ENCODE measurements at places on chromosomes 2 and 18.

GRCh38 chr2:135829378-135830135, 7.4 kb downstream of the LCT start:
- no peak for DNase-seq

GRCh38 chr2:166361351-166362153, 14.2 kb downstream of the SCN9A start:
- no peak for DNase-seq

GRCh38 chr2:147450661-147451510, 393.9 kb upstream of the ACVR2A start:
- DNase-seq: no peak

- DNase-seq: no peak
Measured at GRCh38 chr2:190637903-190638618, 10.8 kb upstream of the NAB1 start.

DNA sequence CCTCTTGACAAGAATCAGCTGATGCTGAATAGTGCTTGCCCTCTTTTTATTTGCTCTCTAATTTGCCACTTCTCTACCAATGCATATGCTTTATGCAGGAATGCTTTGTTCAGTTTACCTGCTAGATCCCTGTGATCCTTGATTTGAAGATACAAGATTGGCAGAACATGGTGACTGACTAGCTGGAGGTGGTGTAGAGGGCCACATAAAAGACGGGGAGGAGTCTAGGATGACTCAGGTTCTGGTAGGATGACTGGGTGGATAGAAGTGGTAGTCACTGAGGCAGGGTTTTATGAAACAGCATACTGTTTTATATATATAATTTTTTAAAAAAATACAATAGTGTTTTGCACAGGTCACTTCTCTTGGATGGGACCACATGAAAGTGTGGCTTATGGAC, 6.3 kb upstream of the ADGRF3 start:
- DNase-seq: no peak

- no peak for DNase-seq
Measured at GRCh38 chr2:54042341-54042740, 71.5 kb upstream of the PSME4 start.

DNA sequence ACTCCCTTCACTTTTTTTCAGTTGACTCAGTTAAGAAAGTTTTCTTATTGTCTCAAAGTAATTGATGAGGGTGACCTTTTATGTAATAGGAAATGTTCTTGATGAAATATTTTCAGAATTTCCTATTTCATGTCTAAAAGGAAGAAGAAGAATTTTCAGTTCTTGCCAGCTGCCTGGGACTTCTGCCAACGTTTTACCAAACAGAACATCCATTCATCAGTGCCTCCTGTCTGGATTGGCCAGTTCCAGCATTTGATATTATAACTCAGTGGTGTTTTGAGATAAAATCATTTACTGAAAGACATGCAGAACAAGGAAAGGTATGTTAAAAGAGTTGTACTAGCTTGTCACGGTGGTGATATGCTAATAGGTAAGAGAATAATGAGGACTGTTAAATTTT, 104.7 kb upstream of the MYO3B start:
- DNase-seq: no peak

DNA sequence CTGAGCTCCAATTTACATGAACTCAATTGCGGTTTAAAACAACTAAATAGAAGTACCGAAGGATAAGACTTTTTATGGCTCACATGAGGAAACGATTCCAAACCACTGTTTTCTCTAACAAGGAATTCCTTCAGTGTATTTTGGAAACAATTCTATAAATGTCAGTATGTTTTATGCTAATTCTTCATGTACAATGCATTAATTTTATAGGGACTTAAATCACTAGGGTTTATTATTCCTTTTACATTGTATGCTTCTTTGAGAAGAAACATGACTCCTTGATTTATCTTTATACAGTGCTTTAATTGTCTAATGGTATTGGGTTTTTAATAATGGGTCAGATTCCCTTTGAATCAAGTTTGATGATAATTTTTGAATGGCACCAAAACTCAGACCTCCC, 566.8 kb downstream of the EPHA4 start:
- DNase-seq: no peak

- DNase-seq: no peak
Measured at GRCh38 chr2:235505181-235505741, 11.4 kb downstream of the AGAP1 start.

DNA sequence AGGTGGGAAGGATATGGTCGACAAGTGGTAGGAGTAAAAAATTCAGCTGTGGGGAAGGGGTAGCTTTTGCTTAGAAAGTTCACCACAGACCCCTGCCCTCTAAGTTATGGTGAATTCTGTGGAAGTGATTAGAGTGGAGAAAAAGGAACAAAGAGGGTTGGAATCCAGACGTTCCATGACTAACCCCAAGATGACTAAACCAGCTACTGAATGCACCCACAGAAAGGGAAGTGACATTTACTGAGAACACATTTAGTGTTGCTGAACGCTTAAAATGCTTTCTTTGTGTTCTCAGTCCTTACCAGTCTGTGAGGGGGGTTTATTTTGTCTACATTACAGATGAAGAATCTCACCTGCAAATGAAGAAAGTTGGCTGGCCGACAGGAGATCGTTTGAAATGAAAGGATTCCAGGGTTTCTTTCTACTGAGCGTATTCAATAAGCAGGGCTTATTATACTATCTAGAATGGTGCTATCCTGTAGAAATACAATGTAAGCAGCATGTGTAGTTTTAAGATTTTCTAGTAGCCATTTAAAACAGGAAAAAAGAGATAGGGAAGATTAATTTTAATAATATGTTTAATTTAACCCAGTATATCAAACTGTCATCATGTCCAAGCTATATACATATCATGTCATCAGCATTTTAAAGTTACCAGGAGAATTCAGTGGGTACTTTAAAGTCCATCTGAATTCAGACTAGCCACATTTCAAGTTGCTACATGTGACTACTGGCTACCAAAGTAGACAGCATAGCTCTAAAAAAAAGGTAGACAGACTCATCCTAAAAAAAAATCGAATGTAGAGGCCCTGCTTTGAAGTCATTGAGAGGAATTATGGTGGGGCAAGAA, 60.1 kb downstream of the LIMS1 start:
- DNase-seq: no peak

DNA sequence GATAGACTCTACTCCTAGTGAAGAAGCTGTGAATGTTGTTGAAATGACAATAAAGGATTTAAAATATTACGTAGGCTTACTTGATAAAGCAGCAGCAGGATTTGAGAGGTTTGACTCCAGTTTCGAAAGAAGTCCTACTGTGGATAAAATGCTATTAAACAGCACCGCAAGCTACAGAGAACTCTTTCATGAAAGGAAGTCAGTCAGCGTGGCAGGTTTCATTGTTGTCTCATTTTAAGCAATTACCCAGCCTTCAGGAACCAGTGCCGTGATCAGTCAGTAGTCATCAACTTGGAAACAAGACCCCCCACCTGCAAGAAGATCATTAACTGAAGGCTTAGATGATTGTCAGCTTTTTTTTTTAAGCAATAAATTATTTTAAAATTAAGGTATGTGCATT, 14.0 kb downstream of the USP14 start:
- no peak for DNase-seq

- no peak for DNase-seq
Measured at GRCh38 chr2:144382849-144383248, 137.1 kb downstream of the ZEB2 start.

DNA sequence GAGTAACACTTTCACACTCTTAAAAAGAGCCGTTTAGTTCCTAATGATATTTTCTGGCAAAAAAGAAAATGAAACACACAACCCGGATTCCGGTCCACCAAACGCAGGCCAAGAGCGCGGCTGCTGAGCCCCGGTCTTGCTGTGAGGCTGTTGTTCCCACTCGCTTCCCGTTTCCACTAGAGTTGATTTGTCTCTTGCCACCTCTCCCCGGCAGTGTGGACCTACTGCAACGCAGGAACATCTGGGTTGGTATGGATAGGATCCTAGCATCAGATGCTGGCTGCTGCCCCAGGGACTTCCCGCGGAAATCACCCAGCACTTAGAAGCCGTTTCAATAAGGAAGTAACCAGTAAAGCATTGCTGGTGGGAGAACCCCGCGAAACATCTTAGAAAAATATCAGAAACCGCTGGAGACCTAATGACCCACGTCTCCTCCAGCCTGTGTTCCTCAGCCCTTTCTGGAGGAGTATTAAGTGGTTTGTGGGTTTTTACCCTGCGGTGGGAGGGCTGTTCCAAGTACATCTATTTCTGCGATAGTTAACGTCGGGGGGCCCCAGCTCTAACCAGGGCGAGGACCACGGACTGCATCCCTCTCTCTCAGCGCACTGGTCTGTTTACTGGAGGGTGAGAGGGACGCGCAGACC, 939 bp downstream of the DOCK10 start:
- DNase-seq: peak; percentile 23

GRCh38 chr2:191303140-191304005, 58.2 kb downstream of the MYO1B start:
- DNase-seq: no peak

- DNase-seq: no peak
Measured at GRCh38 chr2:7020059-7020458, 102.8 kb downstream of the RNF144A start.

DNA sequence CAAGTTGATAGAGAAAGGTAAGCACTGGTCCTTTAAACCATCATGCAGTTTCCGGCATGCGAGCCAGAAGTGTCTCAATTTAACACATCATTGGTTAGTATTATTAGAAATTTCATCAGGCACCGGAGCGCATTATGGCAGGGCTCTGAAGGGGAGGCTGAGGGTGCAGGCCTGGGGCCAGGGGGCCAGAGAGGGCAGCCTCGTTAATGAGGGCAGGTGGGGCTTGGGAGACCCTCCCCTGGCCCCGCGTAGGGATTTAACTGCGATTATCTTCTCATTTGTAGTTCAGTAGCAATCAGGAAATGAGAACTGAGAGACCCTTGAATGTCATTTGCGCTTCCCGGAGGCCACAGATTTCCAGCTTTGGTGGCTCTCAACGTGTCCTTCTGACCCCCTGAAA, 246.4 kb downstream of the KLHL29 start:
- no peak for DNase-seq

GRCh38 chr2:238501311-238501710, 74.6 kb downstream of the ASB1 start:
- no peak for DNase-seq

GRCh38 chr2:30112561-30112960, 34.2 kb upstream of the YPEL5 start:
- DNase-seq: no peak

- peak; percentile 90 for DNase-seq
Measured at GRCh38 chr18:48545757-48546321, 7.0 kb downstream of the CTIF start.

GRCh38 chr2:202133909-202134265, 60.8 kb downstream of the KIAA2012 start:
- DNase-seq: no peak

DNA sequence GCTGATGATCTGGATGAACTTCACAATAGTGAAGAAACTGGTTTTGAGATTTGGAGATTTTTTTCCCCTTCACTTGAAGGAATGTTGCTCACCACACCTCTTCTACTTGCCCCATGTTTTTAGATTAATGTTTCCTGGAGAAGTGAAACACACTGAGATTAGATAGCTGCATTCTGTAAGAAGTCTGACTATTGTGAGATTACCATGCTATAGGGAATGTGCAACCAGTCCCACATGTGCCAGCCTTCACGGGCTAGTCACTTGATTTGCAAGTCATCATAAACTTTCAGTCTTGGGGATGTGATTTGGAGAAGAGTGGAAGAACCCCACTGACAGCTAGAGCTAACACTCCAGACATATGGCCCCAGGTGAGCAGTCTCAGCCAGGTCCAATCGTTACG, 7.4 kb upstream of the CCNYL1 start:
- no peak for DNase-seq

GRCh38 chr2:65076345-65076710, 20.1 kb downstream of the CEP68 start:
- DNase-seq: no peak

DNA sequence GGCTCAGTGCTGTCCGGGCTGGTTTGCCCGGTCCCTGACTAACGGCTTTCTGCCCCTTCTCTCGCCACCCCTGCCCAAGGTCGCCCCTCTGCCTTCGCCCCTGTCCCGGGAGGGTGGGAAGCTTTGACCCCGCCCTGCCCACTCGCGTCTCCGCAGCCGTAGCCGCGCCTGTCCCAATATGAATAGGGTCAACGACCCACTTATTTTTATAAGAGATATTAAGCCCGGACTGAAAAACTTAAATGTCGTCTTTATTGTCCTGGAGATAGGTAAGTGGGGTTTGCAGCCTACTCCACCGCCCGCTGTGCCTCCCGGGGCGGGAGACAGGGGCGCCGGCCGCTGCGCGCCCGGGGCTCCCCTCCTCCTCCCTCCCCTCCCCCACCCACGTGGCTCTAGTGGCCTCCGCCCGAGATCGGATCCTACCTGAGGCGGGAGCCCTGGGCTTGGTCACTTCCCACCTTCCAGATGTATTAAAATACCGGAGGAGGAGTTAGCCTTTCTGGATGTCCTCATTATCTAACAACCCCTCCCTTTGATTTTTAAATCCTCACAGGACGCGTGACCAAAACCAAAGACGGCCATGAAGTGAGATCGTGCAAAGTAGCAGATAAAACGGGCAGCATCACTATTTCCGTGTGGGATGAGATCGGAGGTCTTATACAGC, 633 bp downstream of the NABP1 start:
- DNase-seq: peak; percentile 76

DNA sequence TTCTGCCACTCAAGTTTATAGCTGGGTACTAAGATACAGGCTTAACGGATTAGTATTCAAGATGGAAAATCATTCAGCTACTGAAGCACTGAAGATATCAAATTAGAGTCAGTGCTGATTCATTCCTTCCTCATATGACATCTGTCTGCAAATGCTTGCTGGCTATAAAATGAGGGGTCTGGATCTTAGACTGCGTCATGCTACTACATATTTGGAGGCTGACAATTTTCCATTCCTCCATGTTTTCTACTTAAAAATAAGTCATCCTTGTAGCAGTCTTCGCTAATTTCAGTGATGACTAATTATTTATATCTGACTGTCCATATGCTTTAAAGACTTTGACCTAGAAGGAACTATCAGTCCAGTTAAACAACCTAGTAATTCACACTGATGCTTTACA, 233.4 kb downstream of the RIT2 start:
- no peak for DNase-seq

- no peak for DNase-seq
Measured at GRCh38 chr2:25954199-25954752, 28.0 kb downstream of the KIF3C start.

GRCh38 chr18:75250471-75250821, 39.8 kb downstream of the TSHZ1 start:
- DNase-seq: no peak

DNA sequence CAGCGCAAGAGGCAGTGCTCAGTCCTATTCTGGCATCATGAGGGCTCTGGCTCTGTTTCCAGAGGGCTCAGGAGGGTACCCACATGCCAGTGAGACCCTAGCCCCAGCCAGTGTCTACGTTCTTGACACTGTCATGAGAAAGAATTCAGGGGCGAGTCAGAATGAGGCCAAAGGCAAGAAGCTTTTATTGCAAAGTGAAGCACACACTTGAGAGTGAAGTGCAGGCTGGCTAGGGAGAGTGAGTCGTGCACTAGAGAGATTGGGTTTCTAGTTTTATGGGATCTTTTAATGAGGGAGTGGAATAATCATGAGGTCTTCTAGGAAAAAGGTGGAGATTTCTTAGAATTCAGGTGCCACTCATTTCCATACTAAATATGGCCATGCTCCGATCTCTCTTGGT, 164.1 kb downstream of the DCDC2C start:
- DNase-seq: no peak

Measured in D341Med (cell line).